CD4-positive, alpha-beta T cell treated with Interleukin-6 for 4 hours (primary cell): ENCODE measurements at places on chromosomes 2 and 18.

- no peak for DNase-seq
Observed at GRCh38 chr2:100833331-100833730, 13.4 kb downstream of the NPAS2 start.

DNA sequence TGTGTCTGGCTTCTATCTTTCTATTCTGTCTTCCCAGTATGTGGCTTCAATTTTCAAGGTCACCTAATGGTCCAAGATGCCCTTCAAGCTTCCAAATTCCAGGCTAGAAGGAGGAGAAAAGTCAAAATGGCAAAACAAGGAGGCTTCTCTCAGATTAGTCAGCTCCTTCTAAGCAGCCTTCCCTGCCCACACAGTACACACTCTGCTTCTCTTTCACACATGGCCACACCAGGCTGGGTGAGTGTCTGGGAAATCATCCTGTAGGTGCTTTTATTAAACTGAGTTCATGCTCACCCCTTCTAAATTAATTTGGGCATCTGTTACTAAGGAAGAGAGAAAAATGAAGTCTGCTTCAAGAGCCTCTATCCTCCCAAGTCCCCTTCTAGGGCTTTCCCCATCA is 277.2 kb upstream of the MGAT5 start:
- DNase-seq = no peak

DNA sequence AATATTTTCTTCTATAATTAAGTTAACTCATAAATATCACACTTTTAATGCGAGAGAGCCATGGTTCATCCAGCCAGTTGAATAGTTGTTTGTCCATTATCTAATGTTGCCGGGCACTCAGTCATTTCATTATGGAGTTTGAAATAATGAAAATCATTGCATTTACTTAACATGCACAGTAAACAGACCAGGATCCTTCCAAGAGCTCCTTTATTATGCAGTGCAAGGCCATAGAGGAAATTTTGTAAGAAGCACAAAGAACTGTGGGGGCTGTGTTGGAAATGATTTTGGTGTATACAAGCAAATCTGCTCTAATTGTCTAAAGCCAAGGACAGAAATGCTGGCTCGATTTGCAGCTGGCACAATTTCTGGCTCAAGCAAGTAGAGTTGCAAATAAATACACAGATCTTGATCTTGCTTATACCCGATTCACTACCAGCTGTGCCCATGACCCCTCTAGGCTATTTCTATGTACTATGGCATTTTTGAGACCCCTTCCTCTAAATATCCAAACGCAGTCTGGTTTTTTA is 400.3 kb upstream of the HNRNPA3 start:
- no peak for DNase-seq

DNA sequence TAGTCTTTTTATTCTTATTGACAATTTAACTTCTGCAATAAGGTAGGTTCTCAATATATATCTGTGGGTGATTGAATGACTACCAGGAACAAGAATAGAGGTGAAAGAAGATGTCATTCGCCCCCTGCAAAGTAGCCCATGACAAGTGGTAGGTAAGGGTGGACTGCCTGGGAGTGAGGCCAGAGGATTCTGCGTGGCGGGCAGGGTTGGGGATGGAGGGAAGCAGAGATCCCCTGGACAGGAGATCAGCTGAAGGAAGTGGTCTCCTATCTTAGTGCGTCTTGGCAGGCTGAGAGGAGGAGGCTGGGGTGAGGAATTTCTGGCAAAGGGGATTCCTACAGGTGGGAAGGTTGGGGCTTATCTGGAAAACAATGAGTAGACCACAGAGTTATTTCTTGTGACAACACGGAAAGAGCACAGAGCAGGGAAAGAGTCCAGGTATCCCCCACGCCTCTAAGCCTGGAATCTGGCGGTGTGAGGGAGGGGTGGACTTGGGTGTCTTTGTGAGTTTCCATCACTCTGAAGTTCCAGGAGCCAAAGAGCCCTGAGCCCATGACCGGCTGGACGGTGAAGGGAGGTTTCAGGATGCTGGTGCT is 21.5 kb upstream of the MYCN start:
- no peak for DNase-seq

GRCh38 chr2:58739033-58739432 is 497.9 kb upstream of the FANCL start:
- no peak for DNase-seq

GRCh38 chr2:41521211-41521610 is 526.6 kb upstream of the PKDCC start:
- no peak for DNase-seq

DNA sequence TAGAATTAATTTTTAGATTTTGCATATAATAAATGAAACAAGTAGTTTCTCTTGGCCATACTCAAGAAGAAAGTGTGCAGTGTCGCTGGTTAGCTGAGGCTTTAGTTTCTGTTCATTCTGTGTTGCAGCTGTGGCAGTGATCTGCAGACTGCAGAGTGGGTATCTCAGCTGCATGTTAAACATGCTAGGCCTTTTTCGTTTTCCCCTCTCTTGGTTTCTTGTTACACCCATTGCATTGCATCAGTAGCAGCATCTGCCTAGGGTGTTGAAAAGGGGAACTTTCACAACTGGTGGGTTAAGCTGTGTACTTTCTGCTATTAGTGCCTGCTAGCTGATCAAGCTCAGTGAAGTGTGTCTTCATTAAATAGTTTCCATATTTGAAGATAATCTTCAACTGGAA is 51.3 kb downstream of the ACSL3 start:
- no peak for DNase-seq

DNA sequence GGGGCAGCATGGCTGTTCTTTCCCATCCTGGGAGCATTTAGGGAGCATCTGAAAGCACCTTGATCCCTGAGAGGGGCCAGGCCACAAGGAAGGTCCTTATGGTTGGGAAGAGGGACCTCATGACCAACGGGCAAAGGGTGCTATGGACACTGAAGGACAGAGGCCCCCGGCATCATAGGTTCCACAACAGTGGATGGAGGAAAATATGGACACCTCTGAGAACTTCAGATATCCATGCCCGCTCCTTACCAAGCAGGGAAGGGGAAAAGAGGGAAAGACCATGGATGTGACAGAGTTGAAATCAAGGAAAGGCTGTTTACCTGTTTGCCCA is 94.1 kb upstream of the MGAT4A start:
- no peak for DNase-seq

DNA sequence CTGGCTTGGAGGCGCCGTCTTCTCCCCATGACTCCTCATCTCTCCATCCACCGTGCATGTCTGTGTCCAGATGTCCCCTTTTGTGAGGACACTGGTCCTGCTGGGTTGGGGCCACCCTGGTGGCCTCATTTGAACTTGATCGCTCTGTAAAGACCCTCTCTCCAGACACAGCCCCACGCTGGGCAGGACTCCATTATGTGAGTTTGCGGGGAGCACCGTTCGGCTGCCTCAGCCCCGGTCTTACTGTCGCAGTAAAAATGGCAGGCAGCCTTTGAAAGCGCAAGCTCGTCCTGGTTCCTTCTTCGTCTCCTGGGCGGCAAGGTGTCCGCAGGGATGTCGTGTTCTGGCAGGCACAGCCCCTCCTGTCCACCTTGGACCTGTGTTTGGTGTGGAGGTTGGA is 17.7 kb downstream of the NFATC1 start:
- DNase-seq = no peak

DNA sequence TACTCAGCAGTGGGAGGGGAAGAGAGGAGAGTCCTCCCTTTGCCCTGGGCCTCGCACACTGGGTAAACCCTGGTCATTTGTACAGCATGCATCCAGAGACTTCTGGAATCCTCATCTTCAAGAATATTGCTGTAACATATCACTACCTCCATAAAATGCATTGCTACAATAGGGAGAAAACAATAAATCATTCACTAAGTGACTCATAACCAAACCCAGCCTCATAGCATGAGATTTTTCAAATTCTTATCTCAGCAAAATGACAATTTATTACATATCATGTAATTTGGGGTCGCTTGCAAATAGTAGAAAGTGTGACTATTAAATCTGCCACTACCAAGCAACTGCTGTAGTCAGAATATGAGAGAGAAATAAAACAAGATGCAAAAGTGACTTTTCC is 189.4 kb downstream of the ALK start:
- DNase-seq = no peak

DNA sequence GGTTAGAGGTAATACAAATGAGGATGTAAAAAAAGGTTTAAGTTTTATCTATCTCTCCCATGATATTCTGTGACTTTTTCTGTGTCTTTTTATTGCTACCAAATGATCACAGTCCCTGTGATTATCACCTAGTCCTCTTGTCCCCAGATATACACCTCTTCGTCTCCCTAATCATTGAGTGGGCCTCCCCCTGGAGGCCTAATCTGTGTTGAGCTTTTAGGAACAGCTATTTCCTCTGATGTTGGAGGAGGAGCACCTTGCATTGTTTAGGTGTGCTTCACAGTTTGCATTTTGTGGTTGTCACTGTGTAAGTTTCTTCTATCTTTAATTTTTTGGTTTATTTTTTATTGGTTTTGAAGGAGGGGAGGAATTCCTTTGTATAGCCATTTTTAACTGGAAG is 33.3 kb downstream of the CCDC85A start:
- no peak for DNase-seq

GRCh38 chr2:74029714-74030397 is 45.1 kb downstream of the TET3 start:
- DNase-seq = no peak
